Fibroblast of skin of right biceps (primary cell): ENCODE measurements at places on chromosomes 13 and 19.

GRCh38 chr13:109226631-109227030, 559.8 kb downstream of the IRS2 start:
- no peak for DNase-seq

DNA sequence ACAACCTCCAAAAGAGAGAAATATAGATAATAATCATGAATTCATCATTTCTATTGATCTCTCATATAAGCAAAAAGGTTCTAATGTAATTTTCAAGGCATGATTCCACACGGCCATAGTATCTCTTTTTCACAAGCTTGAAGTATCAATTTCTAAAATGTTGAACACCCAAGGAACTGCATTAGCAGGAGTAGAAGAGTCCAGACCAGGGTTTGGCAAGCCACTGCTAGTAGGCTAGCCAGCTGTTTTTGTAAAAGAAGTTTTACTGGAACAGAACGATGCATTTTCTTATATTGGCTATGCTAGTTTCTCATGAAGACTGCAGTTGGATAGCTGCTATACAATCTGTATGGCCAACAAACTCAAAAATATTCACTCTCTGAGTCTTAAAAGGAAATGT, 481.5 kb upstream of the MIR17HG start:
- DNase-seq: no peak

DNA sequence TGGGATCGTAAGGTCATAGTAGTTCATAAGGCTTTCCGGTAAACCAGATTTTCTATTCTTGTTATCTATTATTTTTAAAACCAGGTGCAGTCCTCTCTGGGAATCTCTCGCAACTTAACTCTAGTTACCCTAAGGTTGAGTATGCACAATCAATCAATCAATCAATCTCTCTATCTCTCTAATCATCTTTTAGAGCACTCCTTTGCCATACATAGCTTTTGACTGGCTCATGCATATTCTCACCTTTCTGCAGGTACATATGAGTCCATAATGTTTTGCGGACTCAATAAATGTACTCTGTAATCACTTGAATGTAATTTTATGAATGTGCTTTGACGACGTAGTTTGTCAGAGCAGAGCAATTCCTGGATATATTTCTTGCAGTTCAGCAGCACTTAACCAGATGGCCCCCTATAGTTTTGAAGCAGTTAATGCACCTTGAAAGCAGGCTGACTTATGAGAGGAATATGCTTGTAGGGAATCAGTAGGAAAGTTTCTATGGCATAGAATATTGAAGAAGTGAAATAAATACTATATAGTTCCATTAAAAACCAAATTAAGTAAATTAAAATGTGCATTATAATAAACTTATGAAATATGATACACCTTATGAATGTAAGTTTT, 524.7 kb downstream of the GPC5 start:
- DNase-seq: no peak

GRCh38 chr13:104691767-104692467, 1625.7 kb upstream of the SLC10A2 start:
- no peak for DNase-seq

DNA sequence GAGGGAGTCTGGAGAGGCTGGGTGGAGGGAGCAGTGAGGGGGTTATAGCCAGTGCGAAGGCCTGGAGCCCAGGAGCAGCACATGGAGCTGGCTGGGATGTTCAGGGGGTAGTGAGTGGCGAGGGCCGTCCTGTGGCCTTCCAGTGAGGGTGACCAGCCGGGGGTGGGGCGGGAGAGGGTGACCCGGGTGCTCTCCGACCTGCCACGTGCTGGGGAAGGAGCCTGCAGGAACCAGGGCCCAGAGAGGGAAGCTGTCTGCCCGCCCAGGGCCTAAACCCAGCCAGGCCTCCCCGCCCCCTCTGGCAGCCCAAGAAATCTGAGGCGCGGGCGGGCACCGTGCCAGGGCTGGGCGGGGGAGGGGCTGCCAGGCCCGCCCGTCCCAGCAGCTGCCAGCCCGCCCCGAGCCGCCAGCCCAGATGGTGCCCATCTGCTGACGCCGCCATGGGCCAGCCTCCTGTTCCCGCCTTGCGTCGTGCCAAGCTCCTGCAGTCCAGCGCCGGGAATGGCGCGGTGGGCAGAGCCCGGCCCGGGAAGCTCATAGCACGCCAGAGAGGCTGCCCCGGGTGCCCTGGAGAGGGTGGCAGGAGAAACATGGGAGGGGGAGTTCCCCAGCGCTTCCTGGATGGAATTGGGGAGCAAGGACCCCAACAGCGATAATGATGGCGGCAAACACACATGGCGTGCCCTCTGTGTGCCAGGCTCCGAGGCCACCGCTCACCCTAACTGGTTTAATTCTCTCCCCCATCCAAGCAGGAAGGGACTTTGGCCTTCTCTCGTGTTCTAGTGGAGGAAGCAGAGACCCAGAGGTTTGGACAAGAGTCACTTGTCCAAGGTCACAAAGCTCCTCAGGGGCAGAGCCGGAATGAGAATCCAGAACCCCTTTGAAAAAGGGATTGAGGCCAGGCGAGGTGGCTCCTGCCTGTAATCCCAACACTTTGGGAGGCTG, 21.5 kb downstream of the NFIC start:
- peak; percentile 38 for DNase-seq

- no peak for DNase-seq
These were observed 7.3 kb upstream of the MAB21L1 start for GRCh38 chr13:35483761-35484160.

DNA sequence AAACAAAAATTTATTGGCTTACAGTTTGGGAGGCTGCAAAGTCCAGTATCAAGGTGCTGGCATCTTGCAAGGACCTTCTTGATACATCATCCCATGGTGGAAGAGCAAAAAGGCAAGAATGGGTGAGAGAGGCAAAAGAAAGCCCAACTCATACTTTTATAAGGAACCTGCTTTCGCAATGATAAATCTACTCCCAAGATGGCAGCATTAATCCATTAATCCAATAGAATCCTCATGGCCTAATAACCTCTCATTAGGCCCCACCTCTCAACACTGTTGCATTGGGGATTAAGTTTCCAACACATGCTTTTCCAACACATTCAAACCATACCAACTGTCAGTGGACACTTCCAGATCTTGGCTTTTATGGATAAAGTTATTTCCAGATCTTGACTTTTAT, 48.7 kb upstream of the ZNF507 start:
- DNase-seq: no peak

GRCh38 chr13:35469806-35470525, 6.5 kb downstream of the MAB21L1 start:
- DNase-seq: no peak

DNA sequence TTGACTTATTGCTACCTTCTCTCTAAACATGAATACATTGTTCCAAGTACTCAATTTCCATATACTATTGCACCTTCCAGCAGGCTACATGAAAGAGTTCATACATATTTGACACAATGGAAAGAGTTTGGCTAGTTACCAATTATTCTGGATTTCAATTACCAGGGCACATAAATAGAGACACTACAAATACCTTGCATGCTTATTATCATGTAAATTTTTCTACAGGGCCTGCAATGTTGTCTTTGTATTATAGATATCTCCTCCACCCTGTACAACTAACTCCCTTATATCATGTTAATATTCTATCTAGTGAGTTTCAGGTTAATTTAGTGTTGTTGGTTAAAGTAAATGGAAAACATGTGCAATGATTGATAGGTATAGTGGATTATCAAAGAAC, 540.7 kb upstream of the SLITRK5 start:
- no peak for DNase-seq

- DNase-seq: no peak
These were observed 157.7 kb downstream of the ZNF536 start for GRCh38 chr19:30529876-30530275.

- no peak for DNase-seq
These were observed 99.0 kb upstream of the HTR2A start for GRCh38 chr13:46995874-46996273.

- DNase-seq: no peak
These were observed 3.1 kb downstream of the BCAT2 start for GRCh38 chr19:48807590-48808308.

DNA sequence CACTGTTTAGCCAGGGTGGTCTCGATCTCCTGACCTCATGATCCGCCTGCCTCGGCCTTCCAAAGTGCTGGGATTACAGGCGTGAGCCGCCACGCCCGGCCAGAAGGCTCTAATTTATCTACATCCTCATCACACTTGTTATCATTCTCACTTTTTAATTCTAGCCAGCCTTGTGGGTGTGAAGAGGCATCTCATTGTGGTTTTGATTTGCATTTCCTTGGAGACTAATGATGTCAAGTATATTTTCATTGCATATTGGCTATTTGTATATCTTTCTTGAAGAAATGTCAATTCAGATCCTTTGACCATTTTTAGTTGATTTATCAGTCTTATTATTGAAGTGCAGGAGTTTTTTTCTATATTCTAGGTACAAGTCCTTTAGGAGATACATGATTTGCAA, 27.7 kb upstream of the HIF3A start:
- DNase-seq: no peak

GRCh38 chr13:100100115-100100879, 11.4 kb downstream of the PCCA start:
- peak; percentile 28 for DNase-seq

DNA sequence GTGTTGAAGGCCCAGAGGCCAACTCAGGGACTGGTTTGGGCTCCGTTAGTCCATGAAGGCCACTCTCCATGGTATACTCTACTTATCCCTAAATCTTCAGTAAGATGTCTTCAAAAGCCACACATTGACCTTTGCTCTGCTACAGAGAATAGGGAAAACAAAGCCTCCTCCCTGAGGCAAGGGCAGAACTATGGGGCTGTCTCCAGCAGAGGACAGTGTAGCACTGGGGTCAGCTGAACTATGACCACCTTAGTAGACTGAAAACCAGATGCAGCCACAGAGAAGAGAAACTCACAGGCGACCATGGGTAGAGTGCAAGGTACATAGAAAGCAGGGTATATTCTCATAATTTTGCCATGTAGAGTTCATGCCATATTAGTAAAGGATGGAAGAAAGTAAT, 587.4 kb downstream of the LMO7 start:
- no peak for DNase-seq

DNA sequence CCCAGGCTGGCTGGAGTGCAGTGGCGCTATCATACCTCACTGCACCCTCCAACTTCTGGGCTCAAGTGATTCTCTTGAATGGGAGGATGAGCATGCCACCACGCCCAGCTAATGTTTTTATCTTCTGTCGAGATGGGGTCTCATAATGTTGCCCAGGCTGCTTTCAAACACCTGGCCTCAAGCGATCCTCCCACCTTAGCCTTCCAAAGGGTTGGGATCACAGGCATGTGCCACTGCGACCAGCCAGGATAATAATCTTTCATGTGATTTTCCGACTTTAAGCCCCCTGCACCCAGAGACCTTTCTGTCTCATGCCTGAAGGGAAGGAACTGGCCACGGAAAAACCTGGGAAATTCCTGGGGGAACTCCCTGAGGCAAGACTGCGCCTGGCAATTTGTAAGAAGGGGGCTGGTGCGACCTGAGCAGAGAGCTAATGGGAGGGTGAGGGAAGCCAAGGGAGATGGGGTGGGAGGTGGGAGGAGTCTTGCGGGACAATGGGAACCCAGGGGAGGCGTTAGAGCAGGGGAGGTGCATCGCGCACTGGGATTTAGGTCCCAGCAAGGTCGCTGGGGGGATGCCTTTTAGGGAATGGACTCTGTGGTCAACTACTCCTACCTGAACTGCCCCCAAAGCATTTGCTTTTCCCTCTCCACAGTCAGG, 1.2 kb upstream of the CCDC124 start:
- DNase-seq: peak; percentile 16

DNA sequence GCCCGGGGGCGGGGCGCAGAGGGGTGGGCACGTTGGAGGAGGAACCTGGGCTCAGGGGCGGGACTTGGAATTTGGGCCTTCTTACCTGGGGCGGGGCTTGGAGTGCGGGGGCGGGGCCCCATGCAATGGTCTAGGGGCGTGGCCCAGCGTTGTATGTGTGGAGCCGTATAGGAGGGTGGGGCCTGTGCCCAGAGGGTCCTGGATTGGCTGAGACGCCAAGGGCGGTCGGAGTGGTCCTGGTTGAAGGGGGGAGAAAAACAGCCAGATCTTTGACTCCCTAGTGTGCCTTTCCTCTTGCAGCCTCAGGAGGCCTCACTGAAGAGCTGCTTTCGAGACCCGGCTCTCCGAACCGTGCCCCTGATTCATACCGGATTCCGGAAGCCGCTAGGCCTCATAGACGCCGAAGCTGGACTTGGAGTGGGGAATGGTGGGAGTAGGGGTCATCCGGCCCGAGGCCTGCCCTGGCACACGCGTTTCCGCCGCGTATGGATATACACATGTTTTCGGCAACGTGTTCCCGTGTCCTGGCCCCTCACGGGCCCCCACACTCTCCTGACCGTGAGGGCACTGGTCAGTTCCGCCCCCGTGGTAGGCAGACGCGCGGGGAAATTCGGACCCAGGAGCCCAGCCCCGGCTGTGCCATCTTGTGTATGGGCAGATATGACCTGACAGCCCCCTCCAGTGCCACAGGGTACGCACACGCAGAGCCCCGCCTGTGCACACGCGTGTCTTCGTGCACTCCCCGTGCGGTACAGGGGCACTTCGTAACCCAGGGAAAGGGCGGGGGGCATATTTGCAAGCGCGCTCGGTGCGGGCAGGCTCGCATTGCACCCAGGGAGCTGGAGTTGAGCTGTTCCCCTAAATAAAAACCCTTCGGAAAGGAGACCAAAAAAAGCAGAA, 661 bp upstream of the PRR12 start:
- DNase-seq: peak; percentile 99

DNA sequence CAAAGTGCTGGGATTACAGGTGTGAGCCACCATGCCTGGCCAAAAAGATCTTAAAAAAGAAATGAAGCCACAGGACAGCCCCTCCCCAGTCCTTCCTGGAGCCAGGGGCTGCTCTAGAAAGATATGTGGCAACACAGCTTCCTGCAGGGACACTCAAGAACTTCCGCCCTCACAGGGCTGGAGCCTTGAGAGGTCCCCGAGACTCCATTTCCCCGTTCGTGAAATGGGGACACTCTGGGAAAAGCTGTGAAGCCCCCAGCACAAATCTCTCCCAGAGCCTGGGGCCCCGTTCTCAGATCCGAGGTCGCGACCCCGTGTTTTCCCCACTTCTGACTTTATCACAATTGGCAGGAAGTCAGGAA, 2.5 kb upstream of the GPX4 start:
- DNase-seq: no peak

DNA sequence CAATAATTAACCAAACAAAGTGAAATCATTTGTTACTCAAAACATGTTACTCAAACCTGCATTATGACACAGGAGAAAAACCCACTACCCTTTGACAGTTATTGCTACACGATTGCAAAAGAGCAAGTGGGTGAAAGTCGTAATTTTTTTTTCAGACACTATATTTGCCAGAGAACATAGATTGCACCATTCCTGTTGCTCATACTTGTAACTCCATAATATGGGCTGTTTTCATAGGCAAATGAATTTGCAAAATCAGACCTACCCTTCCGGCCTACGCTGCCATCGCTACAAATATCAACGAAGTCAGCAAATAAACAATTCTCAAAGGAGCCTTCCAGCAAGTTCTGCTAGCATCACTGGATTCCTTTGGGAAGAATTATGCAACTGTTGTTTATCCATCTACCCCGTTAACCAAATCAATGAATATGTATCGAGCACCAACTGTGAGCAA, 396.5 kb downstream of the IRS2 start:
- no peak for DNase-seq

DNA sequence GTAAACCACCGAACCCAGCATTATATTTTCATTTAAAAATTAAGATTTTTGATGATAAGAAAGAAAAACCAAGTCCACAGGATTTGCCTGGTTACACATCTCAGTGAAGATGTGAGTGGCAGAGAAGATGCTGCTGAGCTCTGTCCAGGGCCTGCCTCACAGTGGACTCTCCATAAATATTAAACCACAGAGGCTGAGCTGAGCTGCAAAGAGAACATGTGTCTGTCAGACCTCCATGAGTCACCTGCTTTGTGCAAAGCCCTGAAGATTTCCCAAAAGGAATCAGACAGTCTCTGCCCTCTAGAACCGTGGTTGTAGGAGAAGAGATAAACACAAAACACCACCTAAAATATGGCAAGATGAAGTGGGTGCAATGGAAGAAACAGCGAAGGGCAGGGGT, 127.2 kb upstream of the TSC22D1 start:
- peak; percentile 73 for DNase-seq
